Parietal lobe (tissue), 2 donors: ENCODE measurements at places on chromosomes 1 and 21. TPM values are rescaled to one million over a fixed set of nuclear protein-coding genes. Genes with fewer than 3 reads are reported as not detected.

The DENND2C gene
- total RNA-seq = 0.94 TPM

The TXLNA gene
- 23.5 TPM for total RNA-seq

The ANKRD65 gene
- 1.6 TPM for total RNA-seq

The B3GALT5 gene
- total RNA-seq = 1.3 TPM

The HES2 gene
- total RNA-seq = not detected

The LCE1A gene
- not detected for total RNA-seq

The SLC25A34 gene
- total RNA-seq = 1.6 TPM

The NEK2 gene
- total RNA-seq = 3.8 TPM

The HES3 gene
- not detected for total RNA-seq

The SRGAP2C gene
- total RNA-seq = 82.3 TPM

The NKAIN1 gene
- total RNA-seq = 48.8 TPM

The GBP7 gene
- not detected for total RNA-seq

The FAM72D gene
- total RNA-seq = 1.3 TPM

The LCE2C gene
- not detected for total RNA-seq
